ENCODE measurements at places on chromosomes 12 and 14.

DNA sequence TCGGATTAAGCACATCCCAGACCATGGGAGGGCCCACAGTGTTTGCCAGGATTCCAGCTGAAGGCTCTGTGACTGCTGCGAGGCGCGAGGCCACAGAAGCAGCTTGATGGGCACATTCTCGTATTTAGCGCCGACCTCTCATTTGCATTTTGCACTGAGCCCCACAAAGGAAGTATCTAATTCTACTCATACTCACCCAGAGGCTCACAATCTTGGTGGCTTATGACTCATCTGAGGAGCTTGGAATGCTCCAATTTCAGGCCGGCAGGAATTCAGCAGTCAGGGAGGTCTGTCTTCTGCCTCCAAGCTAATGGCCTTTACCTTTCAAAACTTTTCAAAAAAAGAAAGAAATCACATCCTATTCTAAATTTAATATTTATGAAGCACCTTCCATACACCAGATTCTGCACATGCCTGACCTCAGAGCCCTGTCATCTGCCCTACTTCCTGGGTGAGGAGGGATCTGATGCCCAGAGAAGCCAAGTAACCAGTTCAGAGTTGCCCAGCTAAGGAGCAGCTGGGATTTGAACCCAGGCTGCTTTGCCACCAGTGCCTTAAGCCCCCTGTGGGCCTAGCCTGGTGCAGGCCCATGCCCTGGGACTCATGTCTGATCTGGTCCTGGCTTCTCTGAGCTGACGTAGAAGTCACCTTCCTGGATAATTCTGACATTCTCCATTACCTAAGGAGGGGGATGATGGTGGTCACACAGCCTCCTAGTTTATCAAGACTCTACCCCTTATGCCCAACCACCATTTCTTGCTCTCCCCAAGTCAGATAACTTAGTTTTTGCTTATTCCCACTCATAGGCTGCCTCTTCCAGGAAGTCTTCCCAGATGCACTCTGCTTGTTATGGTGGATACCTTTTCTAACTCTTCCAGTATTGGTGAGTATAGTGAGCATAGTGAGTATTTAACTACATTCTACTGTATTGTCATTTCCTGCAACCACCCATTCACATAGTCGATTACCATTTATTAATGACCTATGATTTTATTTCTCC is 198.9 kb downstream of the RBM19 start:
- no peak for DNase-seq

GRCh38 chr12:132084621-132085290 is 59.4 kb downstream of the DDX51 start:
- DNase-seq: peak; percentile 21

- DNase-seq: peak; percentile 28
Observed at GRCh38 chr14:91509083-91509877, 830 bp downstream of the PPP4R3A start.

DNA sequence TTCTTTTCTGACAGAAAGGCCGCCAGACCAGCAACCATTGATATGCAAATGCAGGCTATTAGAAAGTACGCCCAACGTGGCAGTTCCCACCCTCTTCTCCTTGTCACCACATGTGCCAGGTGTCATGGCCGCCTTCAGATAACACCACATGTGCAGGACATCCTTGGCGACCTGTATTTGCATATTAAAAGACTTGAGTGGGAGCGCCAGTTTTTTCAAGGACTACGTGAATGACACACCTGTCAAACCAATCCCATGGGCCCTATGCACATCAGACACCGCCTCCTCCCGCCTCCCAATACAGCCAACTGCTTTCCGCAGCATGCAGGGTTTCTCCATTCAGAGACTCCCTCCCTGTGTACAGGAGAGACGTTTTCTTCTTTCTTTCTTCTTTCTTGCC is 318.6 kb upstream of the FAR2 start:
- DNase-seq: no peak
